ENCODE measurements at places on chromosomes 4 and X.

- no peak for DNase-seq
Measured at GRCh38 chr4:82715731-82716617, 82.6 kb downstream of the SCD5 start.

GRCh38 chr4:85084371-85085094, 118.0 kb upstream of the WDFY3 start:
- DNase-seq, result peak; percentile 5

DNA sequence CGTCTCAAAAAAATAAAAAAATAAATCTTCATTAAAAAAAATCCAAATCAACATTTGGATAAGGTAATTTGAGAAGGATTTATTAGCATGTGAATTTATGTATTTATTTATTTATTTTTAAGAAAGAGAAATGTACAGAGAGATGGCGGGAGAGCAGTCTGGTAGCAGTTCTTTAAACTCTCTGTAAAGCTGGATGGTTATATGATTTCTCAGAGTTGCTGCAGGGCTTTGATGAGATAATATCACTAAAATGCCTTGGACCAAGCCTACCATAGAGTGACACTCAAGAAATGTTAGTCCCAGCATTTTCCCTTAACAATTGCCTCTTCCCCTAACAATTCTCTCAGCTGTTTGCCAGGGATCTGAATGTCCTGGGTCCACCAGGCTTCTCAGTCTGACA, 103.4 kb upstream of the LNX1 start:
- DNase-seq, result no peak

DNA sequence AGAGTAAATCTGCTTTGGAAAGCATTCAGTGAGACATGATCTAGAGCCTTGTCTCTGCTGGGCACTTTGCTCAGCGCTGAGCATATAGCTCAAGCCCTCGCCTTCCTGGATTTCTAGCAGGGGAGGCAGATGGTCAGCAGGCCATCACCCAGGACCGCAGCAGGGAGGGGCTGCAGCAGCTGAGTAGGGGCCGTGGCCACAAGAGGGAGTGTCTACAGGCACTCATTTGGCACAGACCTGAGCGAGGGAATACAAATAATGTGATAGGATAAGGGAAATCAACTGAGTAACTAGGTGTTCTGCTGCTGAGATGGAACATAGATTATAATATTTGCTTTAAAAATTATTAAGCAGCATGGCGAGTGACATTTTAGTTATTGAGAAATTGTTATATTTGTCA, 30.2 kb downstream of the OFD1 start:
- no peak for DNase-seq

DNA sequence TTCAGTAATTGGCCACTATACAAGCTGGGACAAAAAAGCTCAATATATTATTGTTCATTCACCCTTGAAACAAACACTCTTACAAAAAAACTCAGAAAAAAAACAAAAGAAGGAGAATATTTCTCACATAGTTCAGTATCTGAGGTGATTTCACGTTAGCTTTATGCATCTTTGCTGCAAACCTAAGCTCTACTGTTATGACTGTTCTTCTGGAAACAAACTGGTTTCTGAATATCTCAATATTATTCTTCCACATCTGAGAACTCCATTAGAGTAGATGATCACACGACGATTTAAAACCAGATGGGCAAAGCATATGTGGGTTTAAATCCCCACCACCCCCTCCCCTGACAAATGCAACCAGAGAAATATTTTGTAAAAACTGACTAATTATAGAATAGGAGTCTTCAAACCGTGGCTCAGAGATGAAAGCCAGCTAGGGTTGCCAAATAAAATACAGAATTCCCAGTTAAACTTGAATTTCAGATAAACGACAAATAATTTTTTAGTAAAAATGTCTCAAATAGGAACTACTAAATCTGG, 182.0 kb upstream of the FAM241A start:
- DNase-seq, result no peak

DNA sequence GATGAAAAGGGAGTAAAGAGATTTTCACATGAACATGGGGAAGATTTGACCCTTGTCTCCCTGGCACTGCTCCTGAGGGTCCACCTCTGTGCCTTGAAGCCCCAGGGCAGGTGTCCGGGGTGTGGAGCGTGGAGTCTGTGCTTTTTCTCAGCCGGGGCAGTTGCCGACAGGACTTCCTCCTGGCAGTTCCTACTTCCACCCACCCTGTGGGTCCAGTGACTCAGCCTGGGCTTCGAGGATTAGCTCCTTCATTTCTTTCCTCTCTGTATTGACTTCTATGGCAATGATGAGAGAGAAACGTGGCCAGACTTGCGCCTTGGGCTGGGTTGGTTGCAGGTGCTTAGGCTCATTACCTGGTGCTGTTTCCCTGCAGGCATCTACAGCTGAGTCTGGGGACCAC, 35.9 kb upstream of the CLCN4 start:
- DNase-seq, result no peak

Measured in kidney glomerular epithelial cell (primary cell).